ENCODE measurements at places on chromosomes 13 and 19.

DNA sequence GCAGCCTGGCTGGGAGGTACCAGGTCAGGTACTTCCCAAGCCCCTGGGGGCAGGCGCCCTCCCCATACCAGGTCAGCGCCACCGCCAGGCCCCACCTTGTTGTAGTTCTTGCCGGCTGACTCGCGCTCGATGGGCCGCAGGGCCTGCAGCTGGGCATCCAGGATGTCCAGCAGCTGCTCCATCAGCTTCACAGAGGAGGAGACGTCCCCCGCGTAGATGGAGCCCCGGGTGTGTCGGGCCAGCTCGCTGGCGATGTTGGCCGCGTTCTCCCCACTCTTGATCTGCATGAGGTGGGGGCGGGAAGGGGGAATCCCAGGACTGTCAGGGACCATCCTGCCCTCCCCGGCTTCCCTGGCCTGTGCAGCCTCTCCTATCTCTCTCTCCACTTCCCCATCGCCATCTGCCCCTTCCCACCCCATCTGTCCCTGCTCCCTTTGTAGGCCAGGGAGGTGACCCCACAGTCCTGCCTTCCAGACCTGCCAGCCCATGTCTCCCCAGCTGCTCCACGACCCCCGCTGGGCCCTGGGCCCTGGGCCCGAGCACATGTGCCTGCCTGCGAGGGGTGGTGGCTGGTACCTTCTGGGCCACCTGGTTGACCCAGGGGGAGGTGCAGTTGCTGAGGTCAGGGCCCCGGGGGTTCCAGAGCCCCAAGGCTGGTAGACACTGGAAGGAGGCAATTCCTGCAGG lies 23.8 kb upstream of the ASF1B start:
- no peak for DNase-seq

GRCh38 chr13:21402586-21403307 lies 56.4 kb downstream of the ZDHHC20 start:
- DNase-seq, result no peak

- DNase-seq, result no peak
These were observed 56.6 kb downstream of the ZNF557 start for GRCh38 chr19:7126132-7126531.

GRCh38 chr13:23608701-23609413 lies 38.6 kb downstream of the TNFRSF19 start:
- DNase-seq, result no peak

- no peak for DNase-seq
These were observed 480.0 kb downstream of the KCTD12 start for GRCh38 chr13:76406243-76406642.

DNA sequence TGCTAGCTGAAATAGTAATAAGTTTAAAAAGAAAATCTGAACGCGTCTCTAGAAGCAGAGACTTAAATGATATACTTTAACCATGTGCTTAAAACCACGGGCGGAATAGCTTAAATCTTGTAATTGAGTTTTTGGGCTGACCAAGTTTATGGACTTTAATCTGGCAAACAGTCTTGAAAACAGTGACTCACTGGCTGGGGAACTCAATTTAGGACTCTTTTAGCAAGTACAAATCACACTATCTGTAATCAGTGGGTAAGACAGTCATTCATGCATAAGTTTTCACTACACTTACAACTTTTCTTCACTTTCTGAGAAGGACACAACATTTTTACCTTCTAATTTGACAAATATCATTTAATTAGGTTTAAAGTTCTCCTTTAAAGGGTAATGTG lies 26.8 kb downstream of the ZNF627 start:
- DNase-seq, result no peak

- DNase-seq, result no peak
These were observed 23.2 kb downstream of the NALCN start for GRCh38 chr13:101393140-101393539.

DNA sequence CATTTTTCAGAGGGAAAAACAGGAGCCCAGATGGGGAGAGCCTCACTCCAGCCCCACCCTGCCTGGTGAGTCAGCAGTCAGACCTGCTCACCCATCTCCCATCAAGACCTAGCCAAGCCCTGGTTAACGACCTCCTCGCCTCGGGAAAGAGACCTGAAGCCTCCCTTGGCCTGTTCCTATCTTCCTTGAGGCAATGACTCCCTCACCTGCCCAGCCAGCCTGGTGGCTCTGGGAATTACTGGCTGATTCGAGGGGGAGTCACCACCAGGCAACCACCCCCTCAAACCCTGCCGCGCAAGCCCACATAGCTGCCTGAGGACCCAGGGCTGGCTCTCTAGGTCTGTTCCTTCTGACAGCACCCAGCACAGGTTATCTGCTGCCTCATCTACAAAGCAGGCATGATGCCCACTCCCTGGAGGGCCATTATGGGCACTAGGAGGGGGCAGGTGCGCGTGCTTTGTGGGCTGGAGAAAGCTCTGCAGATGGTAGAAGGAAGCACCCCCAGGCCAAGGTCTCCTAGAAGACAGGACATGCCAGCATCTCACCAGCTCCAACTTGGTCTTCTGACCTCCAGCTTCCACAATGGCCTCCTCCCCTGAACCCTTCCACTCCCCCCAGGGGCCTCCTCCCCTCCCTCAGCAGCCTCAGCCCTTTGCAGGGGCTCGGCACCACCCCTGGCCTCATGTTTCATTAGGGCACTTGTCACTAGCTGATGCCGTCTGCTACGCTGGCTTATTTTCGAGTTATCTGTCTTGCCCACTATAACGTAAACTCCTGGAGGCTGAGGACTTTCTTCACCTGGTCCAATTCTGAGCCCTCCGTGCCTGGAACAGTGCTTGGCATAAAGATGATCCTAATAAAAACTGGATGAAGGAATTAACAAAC lies 10.4 kb downstream of the DEDD2 start:
- DNase-seq, result no peak

DNA sequence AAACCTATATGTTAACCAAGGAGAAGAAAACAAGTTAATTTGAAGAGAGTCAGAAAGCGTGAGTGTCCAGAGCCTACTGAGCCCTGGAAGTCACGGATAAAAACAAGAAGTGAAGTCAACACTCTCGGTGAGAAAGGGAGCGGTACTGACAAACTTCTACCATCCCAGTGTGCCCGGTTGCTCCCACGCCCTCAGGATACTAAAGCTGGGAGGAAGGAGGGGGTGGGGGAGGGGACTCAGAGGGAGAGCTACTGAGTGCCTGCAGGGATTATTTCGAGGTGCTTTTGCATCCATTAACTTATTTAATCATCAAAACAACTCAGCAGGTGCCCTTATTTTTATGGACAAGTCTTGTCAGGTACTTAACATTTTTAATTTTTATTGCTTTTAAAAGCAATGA lies 166.2 kb downstream of the ZIC5 start:
- DNase-seq, result no peak

GRCh38 chr13:44967704-44968433 lies 21.4 kb downstream of the NUFIP1 start:
- no peak for DNase-seq

DNA sequence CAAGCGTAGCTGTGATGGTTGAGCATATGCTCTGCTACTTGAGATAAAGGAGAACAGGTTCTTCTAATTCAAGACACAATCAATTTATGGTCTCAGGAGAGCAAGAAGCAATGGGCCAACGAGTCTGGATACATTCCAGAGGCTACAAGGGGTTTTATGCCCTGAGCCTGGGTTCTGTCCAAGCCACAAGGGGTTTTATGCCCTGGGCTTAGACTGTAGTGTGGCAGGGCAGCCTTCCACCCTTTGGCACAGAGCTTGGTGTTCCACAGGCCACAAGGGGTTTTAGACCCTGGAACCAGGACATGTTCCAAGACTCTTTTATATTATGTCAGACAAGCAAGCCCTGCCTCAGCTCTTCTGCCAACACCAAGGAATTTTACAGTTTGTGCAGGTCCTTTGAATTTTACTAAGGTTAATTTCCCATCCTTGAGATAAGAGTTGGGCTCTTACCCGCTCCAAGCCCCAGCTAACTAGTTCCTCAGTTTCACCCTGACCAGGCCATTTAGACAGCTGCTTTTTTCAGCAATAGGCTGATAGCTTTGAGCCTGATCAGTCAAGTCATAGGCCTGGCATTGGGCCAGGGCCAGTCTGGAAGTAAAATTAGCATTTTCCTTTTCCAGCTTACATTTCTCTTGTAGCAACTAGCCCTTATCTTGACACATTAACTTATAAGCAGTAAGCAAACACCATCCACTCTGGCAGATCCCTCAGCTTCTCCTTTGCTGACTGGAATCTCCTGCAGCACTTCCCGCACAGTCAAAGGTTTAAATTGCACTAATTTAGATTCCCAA lies 95.0 kb downstream of the ZNF737 start:
- no peak for DNase-seq

- DNase-seq, result no peak
These were observed 45.8 kb downstream of the LRCH1 start for GRCh38 chr13:46598820-46599180.

DNA sequence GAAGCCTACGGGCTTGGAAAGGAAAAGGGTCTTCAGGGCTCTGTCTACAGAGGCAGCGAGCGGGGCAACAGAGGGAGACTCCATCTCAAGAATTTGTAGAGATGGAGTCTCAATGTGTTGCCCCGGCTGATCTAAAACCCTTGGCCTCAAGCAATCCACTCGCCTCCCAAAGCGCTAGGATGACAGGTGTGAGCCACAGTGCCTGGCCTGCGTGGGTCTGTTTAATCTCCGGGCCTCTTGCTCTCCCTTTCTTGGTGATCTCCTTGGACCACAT lies 8.1 kb downstream of the RPS9 start:
- no peak for DNase-seq

DNA sequence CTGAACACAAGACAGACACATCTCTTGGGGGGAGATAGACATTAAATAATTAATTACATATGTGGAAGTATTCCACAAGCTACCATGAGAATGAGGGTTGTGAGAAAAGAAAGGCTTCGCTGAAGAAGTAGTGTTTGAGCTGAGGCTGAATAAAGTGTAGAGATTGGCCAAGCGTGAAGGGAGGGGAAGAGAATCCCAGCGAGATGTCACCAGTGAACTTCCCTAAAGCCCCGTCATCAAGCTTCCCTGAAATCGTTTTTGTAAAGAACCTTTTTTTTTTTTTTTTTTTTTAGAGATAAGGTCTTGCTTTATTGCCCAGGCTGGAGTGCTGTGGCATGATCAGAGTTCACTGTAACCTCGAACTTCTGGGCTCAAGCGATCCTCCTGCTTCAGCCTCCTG lies 235.2 kb downstream of the KCNRG start:
- no peak for DNase-seq

Measured in activated CD8-positive, alpha-beta memory T cell treated with anti-CD3 and anti-CD28 coated beads for 48 hours (primary cell).